Stimulated activated CD8-positive, alpha-beta memory T cell treated with anti-CD3 and anti-CD28 coated beads, Interleukin-2, amount 100 ng/mL, for 1 hour (primary cell): ENCODE measurements at places on chromosomes 2 and 18.

GRCh38 chr2:20073460-20073859, 22.0 kb upstream of the LAPTM4A start:
- DNase-seq: no peak

GRCh38 chr2:179591690-179592089, 269.7 kb downstream of the ZNF385B start:
- no peak for DNase-seq

- no peak for DNase-seq
Measured at GRCh38 chr18:35441857-35442595, 55.7 kb downstream of the INO80C start.

GRCh38 chr2:186349508-186349907, 136.6 kb upstream of the ZC3H15 start:
- DNase-seq: no peak

GRCh38 chr2:174247474-174248186, 702 bp downstream of the OLA1 start:
- no peak for DNase-seq

GRCh38 chr18:45802814-45803492, 22.5 kb upstream of the SIGLEC15 start:
- no peak for DNase-seq

GRCh38 chr18:55592572-55592971, 4.6 kb upstream of the TCF4 start:
- DNase-seq: no peak

DNA sequence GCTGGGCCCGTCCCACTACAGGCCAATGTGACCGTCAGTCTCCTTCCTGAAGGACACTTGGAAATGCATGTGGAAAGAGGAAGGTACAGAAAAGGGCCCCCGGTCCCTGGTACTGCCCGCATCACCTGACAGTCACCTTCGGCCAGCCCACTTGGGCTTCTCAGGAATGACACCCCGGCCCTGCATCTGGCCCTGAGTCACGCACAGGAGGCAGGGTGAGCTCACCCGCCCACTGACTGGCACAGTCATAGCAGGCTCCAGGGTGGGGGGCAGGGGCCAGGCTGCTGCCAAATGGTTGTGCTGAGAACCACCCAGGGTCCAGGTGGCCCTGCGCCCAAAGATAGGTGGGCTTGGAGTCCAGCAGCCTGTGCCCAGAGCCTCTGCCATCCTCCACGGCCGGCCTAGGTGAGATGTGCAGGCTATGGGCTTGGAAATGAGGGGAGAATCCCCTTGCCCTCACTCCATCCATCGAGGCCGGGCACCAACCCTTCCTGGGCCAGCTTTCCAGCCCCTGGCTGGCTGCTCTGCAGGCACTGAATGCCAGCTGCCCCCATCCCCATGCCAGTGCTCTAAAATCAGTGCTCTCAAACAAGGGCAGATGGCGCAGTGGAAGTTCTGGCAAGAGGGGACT, 14.1 kb downstream of the EMX1 start:
- no peak for DNase-seq

- DNase-seq: no peak
Measured at GRCh38 chr2:99825630-99826029, 316.8 kb downstream of the AFF3 start.

DNA sequence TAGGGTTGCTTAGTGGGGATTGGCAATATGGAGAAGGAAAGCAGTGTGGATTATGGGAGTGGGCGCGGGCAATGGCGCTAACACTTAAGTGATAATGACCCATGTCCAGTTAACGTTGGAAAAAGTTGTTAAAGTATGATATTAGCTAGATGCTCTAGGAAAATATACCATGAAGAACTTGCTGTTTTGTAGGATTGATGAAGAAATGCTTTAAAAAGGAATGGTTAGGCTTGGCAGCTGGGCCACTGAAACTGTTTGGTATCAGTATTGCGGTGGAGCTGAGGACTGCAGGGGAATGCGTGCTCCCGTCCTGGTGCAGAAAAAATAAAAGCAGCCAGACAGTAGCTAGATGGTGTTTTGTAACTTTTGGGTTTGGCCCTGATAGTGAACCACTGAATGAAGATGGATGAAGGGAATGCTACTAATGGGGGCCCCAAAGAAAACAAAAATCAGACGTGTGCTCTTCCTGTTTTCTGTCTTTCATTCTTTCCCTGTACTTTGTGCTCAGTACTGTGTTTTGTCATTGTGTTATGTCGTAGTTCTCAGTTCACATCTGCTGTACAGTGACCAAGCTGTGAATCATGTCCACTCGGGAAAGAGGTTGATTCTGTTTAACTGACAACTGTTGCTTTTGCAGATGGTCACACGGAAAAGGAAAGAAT, 999 bp downstream of the INSIG2 start:
- no peak for DNase-seq

DNA sequence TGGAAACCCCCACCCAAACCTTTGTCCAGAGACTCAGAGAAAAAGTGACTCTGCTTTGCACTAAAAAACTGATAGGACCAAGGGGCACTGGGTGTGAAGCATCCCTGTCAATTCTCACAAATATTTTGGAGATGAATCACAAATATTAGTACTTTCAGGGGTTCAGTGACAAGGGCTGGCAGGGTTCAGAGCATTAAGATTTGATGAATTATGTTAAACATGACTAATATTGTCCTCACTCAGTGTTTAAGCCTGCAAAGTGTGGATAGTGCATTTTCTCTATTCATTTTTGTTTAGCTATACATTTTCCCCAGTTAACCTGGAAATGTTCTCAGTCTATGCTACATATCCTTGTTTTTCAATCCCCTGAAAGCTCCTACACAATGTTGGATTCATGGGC, 65.3 kb upstream of the CCDC68 start:
- DNase-seq: no peak

DNA sequence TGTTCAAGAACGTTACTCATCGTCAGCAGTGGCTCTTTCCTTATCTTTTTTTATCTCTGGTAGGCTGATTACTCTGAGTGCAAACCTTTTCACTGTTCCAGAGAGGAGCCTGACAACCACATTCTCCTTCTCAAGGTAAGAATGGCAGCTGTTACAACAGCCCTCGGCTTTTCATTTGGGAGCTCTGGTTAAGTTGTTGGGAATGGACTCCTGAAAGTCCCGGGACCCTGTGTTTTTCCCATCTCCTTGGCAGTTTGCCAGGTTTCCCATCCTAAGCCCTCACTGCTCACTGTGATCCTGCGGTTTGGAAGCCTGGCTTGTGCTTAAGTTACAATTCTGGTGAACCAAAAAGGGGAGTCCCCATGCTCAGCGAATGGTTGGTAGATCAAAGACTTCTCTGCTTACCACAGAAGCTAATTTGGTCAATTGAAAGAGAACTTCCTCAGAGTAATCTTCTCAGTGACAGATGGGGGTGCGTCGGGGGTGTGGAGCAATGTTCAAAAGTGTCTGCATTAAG, 122.3 kb downstream of the LYPD6B start:
- no peak for DNase-seq

DNA sequence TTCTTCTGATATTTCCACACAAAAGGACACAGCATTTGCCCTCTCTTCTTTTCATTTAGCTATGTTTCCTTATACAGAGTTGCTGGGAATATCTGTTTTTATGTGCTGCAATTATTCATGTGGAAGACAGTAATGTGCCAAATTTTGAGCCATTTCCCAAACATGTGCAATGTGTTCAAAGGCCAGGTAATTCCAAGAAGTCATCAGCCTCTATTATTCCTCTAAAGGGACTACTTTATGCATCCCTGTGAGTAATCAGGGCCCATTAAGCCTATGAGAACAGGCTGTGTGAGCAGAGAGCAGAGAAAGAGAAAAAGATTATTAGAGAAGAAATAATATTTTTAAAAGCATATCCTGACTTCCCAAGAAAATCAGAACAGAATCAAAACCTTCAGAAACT, 107.6 kb upstream of the OSR1 start:
- no peak for DNase-seq

- no peak for DNase-seq
Measured at GRCh38 chr2:38108907-38109731, 33.2 kb upstream of the CYP1B1 start.

DNA sequence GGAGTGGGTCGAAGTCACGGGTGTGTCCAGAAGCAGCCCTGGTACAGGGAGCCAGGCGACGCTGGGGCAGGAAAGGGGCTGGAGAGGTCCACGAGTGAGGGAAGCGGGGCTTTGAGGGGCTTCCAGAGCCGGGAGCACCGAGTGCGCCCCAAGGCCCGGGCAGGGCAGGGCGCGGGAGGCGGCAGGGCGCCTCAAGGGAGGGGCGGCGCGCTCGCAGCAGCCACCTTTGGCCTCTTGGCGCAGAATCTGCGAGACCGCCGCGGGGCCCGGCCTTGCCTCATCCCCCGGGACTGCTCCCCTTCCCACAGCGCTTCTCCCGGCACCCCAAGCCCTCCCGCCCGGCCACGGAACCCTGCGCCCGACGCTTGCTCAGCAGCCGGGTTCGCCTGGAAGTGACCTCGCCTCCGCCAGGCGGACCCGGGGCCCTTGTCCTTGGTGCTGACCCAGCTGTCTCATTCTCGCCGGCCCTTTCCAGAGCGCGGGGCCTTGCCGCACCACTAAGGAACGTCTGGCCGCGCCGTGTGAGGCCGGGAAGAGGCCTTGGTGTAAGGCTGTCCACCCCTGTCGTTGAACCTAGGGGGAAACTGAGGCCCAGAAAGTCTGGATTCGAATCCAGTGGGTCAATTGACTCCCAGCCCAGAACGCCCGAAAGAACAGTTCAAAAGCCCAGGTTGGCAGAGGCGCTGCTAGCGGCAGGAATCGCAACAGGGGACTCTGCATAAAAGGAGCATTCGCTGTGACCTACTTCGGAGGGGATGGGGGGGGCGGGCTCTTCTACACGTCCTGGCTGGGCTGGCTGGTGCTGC, 584 bp upstream of the DNER start:
- no peak for DNase-seq

DNA sequence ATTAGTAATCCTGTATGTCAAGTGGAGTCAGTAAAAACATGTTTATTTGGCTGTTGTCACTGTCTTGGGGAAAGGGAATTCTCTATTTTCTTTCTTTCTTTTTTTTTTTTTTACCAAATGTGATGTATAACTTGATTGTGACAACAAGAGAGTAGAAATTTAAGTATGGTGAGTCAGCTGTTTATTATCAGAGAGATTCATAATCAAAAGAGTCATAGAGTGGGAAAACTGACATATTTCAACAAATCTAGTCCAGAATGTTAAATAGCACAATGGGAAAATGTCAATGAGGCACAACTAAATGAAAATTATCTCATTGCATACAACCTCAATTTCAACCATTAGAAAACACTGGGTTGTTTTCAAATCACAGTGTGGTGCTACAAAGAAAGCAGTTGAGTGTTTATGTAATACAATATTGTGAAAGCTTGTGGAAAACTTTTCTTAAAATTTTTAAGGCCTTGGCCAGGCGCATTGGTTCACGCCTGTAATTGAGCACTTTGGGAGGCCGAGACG, 111.9 kb upstream of the DTNA start:
- DNase-seq: no peak

DNA sequence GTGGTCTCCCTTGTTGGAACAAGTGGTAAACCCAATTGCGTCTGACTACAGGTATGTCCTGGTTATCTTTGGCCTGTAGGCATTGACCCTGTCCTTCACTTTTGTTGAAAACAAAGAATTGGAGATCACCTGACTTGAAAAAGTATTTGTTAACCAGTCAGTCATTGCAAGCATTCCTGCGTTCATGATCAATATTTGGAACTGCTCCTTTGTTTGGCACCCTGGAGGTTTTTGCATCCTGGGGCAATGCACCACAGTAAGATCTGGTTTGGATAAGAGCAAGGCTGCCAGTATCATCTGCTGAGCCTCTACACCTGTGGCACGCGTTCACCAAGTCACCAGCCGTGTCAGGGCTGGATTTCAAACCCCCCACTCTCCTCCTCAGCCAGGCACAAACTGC, 115.7 kb downstream of the DNAH6 start:
- no peak for DNase-seq
